Motor neuron (in vitro differentiated cells): ENCODE measurements at places on chromosomes 4 and X. TPM values are rescaled to one million over a fixed set of nuclear protein-coding genes. Genes with fewer than 3 reads are reported as not detected.

The P2RY4 gene
- 0.34 and 0.62 TPM in 2 replicates for total RNA-seq

The GPC4 gene
- total RNA-seq, result 2.2 and 2.6 TPM in 2 replicates

- no peak for ATAC-seq
These were observed 25.6 kb downstream of the SPATA18 start for GRCh38 chr4:52076731-52077130.

DNA sequence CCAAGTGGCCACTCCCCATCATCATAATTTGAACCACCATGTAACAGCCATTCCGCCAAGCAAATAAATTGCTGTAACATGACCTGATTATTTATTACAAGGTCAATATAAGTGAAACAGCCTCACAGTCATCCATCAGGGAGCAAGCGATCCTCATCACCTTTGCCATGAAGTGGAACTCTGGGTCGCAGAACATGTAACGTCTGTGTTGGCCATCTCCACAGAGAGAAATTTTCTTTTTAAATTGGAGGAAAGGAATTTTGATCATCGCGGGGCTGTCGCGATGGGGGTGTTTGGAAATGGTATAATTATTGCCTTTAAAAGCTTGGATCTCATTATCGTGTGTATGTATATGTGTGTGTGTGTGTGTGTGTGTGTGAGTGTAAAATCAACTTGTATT lies 90.2 kb downstream of the SHOX start:
- no peak for ATAC-seq

DNA sequence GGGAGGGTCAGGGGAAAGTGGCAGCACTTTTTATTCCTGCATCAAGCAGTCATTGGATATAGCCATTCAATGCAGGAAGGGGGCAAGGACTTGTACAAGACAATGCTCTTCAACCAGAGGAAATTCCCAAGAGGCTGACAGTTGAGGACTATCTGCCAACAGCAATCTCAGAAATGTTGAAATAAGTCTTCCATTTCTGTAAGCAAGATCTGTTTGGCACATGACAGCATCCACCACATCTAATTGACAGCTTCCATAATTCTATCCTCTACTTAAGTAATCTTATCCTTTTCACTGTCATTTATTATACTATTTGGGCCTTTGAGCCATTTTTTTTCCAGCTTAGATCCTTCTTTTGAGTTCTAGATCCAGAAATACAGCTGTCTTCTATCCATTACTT lies 110.7 kb downstream of the CFAP299 start:
- ATAC-seq, result no peak

GRCh38 chr4:174464949-174465348 lies 57.3 kb downstream of the HPGD start:
- ATAC-seq, result no peak

DNA sequence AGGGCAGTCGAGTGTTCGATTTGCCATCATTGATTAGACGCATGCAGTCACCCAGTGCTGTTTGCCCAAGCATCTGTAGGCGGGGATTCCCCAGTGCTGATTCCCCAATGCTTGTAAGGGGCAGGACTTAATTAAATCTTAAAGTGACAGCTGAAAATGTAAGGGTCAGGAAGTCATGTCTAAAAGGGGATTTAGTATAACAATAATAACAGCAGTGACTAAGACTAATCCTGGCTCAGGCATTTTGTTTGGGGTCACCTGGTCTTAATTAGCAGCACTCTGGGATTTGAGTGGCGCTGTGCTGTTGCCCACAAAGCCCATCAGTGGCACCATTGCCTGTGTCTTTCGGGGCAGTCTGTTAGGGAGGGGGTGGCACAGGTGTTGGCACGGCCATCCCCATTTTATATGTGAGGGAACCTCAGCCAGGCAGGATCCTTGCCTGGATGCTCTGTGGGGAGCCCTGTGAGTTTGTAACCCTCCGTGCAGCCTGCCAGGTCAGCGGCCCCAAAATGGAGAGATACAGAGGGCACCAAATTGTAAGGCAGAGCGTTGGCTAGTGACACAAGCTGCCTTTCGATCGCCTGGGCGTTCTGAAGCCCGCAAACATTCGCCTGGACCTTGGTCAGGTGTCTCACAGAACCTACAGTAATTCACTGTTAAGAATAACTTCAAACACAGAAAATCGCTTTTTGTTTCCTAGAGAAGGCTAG lies 146.7 kb downstream of the TBL1X start:
- peak; percentile 86 for ATAC-seq

DNA sequence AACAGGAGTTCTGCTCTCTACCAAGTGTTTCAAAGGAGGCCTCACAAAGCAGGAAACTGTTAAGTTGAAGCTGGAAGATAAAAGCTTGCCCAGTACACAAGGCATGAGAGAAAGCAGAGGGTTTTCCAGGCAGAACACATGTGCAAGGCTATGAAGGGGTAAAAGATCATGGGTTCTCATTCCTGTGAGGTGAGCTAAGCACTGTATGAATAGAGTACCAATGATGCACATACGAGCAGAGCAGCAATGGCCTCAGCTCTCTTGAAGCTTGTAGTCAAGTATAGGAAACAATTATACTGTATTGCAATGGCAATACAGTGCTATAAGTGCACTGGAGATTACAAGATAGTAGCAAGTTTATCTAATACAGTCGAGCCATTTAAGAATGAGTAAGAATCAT lies 18.0 kb downstream of the TTC29 start:
- ATAC-seq, result peak; percentile 53

GRCh38 chrX:10110984-10111363 lies 45.8 kb upstream of the CLCN4 start:
- ATAC-seq, result no peak

GRCh38 chr4:26893491-26893890 lies 32.9 kb downstream of the STIM2 start:
- no peak for ATAC-seq

- ATAC-seq, result peak; percentile 36
These were observed 49.5 kb upstream of the GABRQ start for GRCh38 chrX:152588206-152588605.

DNA sequence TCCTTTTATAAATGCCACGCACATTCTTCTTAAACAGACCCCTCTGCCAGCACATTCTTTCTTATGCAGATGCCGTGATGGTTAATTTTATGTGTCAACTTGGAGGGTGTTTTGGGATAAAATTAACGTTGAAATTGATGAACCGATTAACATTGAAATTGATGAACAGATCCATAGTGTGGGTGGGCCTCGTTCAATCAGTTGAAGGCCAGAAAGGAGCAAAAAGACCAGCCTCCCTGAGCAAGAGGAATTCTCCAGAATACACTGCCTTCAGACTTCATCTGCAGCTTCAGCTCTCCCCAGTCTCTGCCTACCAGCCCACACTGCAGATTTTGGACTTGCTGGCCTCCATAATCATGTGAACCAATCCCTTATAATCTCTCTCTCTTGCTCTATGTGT lies 233.6 kb upstream of the BCOR start:
- ATAC-seq, result no peak

- ATAC-seq, result no peak
These were observed 19.6 kb downstream of the ATP2B3 start for GRCh38 chrX:153537080-153537479.

- ATAC-seq, result no peak
These were observed 315.8 kb upstream of the TEX13C start for GRCh38 chrX:125003746-125004446.

DNA sequence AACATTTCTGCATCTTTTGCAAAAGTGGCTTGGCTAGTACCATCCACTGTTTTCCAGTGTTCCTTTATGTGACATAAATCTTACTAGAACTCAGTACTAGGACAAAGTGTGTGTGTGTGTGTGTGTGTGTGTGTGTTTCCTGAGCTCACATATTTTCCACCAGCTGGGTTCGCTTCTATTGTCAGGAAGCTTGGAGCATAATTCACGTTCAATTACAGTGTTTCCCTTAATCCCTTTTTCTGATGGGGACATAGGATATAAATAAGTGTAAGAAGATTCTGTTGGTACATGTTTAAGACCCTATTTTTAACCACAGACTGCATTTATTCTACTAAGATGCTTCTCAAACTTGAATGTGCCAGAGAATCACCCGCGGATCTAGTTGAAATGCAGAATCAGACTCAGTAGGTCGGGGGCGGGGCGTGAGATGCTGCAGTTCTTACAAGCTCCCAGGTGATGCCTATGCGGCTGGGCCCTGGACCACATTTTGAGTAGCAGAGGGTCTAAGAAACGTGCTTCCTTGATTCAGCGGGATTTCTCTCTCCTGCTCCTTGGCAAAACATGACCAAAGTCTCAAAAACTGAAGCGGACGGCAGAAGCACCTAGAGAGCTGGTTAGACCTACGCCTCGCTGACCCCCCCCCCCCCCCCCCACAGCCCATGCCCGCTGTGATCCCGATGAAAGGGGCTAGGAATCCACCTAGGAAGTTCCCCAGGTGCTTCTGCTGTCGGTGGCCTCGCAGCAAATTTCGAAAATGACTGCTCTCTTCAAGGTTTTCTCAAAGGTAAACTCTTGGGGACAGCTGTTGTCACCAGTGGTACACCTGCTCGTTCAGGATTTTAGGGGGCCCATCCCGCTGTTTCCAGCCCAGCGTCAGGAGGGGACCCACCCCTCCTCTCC lies 797 bp downstream of the CD99L2 start:
- ATAC-seq, result no peak

DNA sequence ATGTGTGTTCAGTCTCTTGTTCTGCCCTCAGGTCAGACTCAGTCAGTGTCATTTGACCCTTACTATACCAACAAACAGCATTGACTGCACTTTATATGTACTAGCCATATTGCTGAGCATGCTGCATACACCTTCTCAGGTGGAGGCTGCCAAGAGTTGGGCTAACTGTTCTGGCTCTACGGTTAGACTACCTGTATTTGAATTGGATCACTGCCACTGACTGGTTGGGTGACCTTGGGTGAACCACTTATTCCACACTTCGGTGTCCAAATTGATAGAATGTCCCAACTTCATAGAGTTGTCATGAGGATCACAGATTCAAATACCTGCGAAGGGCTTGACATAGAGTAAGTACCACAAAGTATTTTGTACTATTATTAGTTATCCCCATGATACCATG lies 91.2 kb upstream of the GPR50 start:
- ATAC-seq, result no peak
